ENCODE measurements at places on chromosomes 7 and 10.
A peak's percentile ranks its signal among the peaks of the same experiment; 100 is the strongest.

GRCh38 chr7:45026984-45027773, 27.2 kb downstream of the CCM2 start:
- no peak for DNase-seq

GRCh38 chr10:29023678-29024077, 265.2 kb upstream of the LYZL1 start:
- DNase-seq: no peak

GRCh38 chr7:149209518-149210269, 14.3 kb downstream of the ZNF282 start:
- peak; percentile 56 for DNase-seq

- no peak for DNase-seq
Observed at GRCh38 chr7:149559711-149560110, 62.1 kb upstream of the ZNF746 start.

- no peak for DNase-seq
Observed at GRCh38 chr10:69043931-69044531, 43.9 kb upstream of the SRGN start.

- DNase-seq: peak; percentile 86
Observed at GRCh38 chr7:41574377-41574776, 128.5 kb downstream of the INHBA start.

DNA sequence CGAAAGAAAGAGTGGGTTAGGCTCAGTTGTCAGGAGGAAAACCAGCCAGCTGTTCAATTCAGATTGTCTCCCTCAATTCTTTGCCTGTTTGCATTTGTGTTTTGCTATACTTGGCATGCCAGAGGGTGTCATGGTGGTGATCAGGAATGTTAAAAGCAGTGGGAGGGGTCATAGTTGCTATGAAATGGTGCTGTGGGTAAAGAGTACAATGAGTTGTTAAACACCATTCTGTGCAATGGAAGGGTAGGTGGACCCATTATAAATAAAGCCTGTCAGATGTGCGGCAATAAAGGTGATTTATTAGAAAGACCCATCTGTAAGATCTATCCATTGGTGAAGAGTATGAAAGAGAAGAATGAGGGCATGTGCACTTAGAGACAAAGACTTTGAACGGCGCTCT, 82.2 kb downstream of the MRPL32 start:
- DNase-seq: no peak

DNA sequence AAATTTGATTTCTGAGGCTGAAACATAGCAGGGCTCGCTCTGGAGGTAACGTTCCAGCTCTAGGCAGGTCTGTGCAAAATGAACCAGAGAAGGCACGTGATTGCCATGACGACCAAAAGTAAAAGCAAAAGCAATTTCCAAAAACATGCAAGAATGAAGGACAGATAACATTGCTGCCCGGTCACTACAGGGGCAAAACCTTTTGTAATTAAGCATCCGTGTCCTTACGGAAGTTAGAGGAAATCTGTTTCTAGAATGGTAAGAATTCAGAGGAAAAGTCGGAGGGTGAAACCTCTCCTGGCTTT, 2.9 kb downstream of the KLF6 start:
- DNase-seq: no peak

GRCh38 chr7:30027740-30028215, 434 bp upstream of the PLEKHA8 start:
- no peak for DNase-seq

- DNase-seq: peak; percentile 24
Observed at GRCh38 chr7:97269741-97270140, 152.2 kb downstream of the SDHAF3 start.

- DNase-seq: no peak
Observed at GRCh38 chr10:131817866-131818509, 82.8 kb upstream of the PPP2R2D start.

DNA sequence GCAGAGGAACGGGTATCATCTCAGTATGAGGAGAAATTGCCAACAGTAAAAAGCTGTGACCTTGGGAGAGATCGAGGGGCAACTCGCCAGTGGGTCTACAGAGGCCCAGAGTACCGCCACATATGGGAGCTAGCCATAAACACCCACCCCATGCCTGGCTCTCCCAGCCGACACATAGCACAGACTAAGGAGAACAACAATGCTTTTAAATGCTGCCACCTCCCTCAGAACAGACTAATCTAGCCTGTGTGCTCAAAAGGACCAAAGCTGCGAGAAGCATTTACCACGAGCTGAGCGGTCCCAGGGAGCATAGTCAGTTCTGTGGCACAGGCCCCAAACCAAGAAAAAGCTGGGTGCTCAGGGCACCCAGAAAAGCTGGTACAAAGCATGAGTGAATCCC, 73.3 kb downstream of the LSM5 start:
- DNase-seq: no peak

DNA sequence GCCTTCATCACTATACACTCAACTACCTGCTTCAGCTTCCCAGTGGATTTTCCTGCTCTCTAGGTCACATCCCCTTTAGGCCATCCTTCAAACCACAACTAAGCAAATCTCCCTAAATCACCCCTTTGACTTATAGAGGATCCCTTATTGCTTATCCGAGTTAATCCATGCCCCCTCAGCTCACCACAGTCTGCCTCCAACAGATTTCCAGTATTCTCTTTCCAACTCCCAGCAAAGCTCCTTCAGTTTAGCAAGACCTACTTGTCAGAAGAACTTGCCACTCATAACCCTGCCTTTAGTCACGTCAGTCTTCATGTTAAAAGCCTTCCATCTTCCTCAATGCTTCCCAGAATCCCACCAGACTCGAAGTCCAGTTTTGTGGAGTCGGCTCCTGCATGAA, 38.6 kb downstream of the RAPGEF5 start:
- no peak for DNase-seq

GRCh38 chr7:135801877-135802276, 53.3 kb upstream of the FAM180A start:
- no peak for DNase-seq

Data from lung microvascular endothelial cell (primary cell).